Stimulated activated CD8-positive, alpha-beta memory T cell treated with anti-CD3 and anti-CD28 coated beads, Interleukin-7, amount 100 ng/mL, for 4 hours (primary cell): ENCODE measurements at places on chromosomes 2 and 18.

GRCh38 chr18:1270081-1270480, 365.4 kb downstream of the ADCYAP1 start:
- DNase-seq: no peak

DNA sequence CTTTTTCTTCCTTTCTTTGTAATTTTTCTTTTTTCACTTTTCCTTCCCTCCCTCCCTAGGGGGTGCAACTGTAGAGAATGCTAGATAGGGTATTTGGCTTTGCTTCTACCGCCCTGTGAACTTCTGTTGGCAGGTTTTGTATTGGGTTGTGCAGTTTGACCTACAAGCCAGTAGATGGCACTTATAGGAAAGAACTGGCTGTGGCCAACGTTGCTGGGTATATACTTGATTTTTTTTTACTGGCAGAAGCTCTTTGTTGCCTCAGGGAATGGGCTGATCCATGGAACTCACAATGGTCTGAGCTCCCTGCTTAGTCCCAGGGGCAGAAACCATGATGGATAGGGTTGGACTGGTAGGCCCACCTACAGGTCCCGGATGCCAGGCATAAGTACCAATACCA, 1019.5 kb upstream of the LRRTM1 start:
- DNase-seq: no peak

DNA sequence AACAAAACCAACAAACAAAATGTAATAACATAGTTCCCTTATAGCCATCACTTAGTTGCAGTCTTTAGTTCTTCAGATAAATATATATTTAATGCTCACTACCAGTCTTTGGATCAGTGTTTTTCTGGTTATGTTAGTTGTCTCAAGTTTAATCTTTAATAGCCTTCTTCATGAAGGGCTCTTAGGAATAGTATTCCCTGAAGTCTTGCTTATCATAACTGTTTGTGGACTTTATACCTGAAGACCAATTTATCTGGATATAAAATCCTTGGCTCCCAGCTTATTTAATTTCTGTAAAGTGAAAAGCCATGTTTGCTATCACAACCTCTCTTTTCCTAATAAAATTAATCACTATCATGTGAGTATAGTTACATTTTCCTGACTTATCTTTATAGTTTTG, 379.7 kb downstream of the ARL6IP6 start:
- DNase-seq: no peak

GRCh38 chr2:220575963-220576362, 948.5 kb downstream of the SLC4A3 start:
- no peak for DNase-seq

- no peak for DNase-seq
These were observed 6.6 kb upstream of the ASNSD1 start for GRCh38 chr2:189654641-189655040.

- DNase-seq: no peak
These were observed 221.6 kb downstream of the ALPK2 start for GRCh38 chr18:58407263-58407648.

- no peak for DNase-seq
These were observed 164.5 kb downstream of the PTH2R start for GRCh38 chr2:208570851-208571763.

- no peak for DNase-seq
These were observed 26.9 kb downstream of the C18orf63 start for GRCh38 chr18:74342416-74343043.

DNA sequence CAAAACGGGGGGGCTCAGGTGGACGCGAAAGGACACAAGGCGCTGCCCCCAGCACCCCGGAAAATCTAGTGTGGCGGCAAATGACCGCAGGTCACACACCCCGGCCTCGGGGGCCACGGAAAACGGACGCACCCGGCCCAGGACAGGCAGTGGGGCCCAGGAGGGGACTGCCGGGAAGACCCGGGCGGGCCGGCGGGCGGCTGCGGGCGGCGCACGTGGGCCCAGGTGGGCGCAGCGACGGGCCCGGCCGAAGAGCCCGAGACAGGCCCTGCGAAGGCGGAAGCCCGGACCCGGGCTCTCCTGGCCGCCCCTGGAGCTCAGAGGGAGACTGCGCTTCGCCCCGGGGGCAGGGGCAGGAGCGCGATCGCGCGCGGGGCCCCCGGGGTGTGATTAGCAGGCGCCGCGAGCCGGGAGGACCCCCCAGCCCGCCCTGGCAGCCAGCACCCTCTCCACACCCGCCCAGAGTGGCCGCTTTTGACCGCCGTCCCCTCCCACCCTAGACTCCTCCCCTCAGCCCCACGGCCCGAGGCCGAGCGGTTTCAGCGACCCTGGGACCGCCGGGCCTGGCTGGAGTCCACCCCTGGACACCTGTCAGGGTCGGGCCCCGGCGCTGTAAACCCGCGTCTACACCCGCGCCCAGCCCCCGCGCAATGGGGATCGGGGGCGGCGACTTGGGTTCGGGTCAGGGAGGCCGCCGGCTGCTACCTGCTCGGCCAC, 773 bp downstream of the MBP start:
- no peak for DNase-seq

DNA sequence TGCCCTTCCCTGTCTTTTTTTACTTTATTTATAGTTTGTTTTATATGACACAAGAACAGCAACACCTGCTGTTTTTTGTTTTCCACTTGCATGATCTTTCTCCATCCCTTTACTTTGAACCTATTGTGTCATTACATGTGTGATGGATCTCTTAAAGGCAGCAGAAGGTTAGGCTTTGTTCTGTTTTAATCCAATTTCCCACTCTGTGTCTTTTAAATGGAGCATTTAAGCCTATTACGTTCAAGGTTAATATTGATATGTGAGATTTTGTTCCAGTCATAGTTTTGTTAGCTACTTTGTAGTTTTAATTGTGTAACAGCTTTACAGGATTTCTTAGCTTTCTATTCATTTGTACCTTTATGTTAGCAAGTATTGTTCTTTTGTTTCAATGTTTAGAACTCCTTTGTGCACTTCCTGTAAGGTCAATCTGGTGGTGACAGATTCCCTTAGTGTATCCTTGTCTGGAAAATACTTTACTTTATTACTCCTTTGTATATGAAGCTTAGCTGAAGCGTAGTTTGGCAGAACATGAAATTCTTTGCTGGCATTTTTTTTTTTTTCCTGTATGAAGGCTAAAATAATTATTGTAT, 1443.0 kb upstream of the LRRTM1 start:
- no peak for DNase-seq

DNA sequence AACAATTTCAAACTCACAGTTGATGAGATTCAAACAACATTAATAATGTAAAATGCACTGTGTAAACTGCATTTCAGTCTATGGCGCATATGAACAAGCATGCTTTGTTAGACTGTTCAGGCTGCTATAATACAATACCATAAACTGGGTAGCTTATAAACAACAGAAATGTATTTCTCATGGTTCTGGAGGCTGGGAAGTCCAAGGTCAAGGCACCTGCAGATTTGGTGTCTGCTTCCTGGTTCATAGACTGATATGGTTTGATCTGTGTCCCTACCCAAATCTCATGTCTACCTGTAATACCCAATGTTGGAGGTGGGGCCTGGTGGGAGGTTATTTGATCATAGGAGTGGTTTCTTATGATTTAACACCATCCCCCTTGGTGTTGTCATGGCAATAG, 148.1 kb upstream of the SERPINE2 start:
- DNase-seq: no peak

DNA sequence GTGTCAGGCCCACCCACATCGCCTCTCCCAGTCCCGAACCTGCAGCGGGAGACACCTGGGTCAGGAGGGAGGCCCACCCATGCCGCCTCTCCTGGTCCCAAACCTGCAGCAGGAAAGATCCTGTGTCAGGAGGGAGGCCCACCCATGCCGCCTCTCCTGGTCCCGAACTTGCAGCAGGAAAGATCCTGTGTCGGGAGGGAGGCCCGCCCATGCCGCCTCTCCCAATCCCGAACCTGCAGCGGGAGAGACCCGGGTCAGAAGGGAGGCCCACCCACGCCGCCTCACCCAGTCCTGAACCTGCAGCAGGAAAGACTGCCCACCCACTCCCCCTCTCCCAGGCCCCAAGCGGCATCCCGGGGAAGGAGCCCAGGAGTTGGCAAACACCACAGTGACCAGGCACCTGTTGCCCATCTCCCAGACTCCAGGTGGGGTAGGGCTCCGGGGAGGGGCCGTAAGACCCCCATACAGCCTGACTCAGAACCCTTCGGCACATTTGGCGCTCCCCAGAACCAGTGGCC, 7.8 kb downstream of the SLC66A2 start:
- DNase-seq: no peak

DNA sequence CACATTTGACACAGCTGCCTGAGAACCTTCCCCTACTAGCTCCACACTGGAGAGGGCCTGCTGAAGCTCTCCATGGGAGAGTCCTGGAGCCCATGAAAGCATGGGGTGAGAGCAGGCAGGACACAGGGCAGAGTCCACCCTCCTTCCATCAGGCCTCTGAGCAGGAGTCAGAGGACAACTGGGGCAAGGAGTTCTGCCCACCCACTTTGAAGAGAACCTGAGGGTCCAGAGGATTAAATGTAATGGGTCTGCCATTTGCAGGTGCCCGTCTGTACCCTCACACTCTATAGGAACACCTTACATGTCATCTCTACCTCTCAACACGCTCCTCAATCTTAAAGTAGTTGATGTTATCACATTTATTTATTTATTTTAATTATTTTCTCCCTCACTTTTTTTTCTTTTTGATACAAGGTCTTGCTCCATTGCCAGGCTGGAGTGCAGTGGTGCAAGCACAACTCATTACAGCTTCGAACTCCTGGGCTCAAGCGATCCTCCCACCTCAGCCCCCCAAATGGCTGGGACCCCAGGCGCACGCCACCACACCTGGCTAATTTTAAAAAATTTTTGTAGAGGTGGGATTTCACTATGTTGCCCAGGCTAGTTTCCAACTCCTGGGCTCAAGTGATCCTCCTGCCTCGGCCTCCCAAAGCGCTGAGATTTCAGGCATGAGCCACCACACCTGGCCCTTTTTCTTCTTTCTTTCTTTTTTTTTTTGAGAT, 10.2 kb downstream of the ADRA2B start:
- DNase-seq: no peak

- no peak for DNase-seq
These were observed 495 bp upstream of the GULP1 start for GRCh38 chr2:188291142-188291616.

DNA sequence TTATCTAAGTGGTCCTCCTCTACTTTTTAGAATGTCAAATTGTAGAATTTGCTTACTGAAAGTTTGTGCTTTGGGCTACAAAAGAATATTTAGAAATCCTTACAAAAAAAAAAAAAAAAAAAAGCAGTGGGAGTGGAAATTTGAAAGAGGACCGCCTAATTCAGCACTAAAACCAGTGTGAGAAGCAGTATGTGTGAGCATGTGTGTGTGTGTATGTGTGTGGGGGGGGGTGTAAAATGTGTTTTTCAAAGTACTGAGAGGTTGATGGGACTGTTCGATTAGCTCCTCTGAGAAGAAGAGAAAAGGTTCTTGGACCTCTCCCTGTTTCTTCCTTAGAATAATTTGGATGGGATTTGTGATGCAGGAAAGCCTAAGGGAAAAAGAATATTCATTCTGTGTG, at the start of gene VIT:
VIT (plus strand) TSS at position 175 of the 400 bp plus-strand sequence. CDS start 19,664 bp downstream, outside the sequence.
- DNase-seq: no peak

DNA sequence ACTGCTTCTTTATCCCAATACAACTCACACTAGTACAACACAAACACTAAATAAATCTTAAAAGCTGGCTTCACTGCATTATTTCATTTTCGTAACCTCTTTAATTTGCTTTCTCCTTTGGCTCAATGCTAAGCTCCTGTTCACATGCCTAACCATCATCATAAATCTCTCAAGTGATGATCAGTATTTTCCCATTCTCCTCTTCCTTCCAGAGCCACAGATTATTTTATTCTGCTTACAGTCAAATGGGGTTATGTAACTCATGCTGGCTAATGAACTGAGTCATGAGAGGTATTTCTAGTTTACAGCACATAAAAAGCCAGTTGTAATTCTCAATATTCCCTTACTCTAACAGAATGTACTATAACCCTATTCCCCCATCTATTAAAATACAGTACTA, 350.4 kb upstream of the ZC3H15 start:
- DNase-seq: no peak

GRCh38 chr18:22494771-22495170, 77.1 kb upstream of the CTAGE1 start:
- no peak for DNase-seq

DNA sequence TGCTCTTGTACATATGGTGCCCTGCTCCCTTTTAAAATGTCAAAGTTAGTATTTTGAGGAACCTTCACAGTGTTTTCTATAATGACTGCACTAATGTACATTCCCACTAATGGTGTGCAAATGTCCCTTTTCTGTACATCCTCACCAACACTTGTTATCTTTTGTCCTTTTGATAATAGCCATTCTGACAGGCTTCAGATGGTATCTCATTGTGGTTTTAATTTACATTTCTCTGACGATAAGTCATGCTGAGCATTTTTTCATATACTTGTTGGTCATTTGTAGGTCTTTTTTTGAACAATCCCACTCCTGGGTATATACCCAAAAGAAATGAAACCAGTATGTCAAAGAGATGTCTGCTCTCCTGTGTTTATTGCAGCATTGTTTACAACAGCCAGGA, 268.3 kb downstream of the FBXO15 start:
- DNase-seq: no peak

GRCh38 chr2:138474100-138474825, 27.3 kb upstream of the SPOPL start:
- no peak for DNase-seq

- no peak for DNase-seq
These were observed 396.9 kb upstream of the LRATD1 start for GRCh38 chr2:14235667-14236066.

DNA sequence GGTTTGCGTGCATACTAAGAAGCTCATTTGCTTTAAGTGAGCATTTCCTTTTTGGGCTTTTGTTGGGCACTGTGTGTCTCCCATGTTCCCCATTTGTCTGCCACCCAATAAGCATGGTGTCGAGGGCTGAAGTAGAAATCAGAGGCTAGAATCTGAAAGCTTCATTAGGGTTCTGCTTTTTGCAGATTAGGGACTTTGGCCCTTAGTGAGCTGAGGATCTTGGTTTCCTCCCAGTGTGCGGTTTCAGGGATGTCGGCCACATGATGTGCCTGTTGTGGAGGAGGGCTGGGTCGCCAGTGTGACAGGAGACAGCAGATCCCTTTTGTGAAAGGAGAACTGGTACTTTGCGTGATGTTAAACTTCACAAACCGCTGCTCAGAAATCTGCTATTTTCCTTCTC, 41.1 kb downstream of the PLEKHB2 start:
- DNase-seq: no peak

GRCh38 chr18:61543518-61543917, 210.3 kb downstream of the CDH20 start:
- DNase-seq: no peak

- peak; percentile 81 for DNase-seq
These were observed 615 bp upstream of the CCNT2 start for GRCh38 chr2:134917888-134918525.

DNA sequence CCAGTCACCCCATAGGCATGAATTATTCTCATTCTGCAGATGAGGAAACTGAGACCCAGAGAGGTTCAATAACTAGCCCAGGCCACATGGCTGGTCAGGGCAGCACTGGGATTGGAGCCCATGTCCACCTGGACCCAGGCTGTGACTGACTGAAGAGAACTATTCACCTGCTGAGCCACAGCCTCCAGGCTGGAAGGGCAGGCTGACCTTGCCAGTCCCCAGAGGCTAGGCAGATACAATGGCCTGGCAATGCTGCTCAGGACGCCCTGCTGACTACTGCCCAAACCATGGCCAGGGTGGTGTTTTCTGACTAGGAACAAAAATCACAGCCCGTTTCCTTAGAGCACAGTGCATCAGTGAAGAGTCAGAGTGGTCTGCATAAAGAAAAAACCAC, 36.8 kb downstream of the HS6ST1 start:
- no peak for DNase-seq

GRCh38 chr18:24196764-24197163, 57.9 kb downstream of the CABYR start:
- DNase-seq: no peak

GRCh38 chr18:3798032-3798431, 348.1 kb downstream of the TGIF1 start:
- no peak for DNase-seq

GRCh38 chr2:133484106-133484505, 84.2 kb downstream of the NCKAP5 start:
- DNase-seq: no peak
